Stimulated activated CD8-positive, alpha-beta memory T cell treated with anti-CD3 and anti-CD28 coated beads, Interleukin-2, amount 100 ng/mL, for 1 hour (primary cell): ENCODE measurements at places on chromosomes 5 and 9.

- DNase-seq: no peak
Observed at GRCh38 chr5:55926476-55926875, 68.3 kb downstream of the IL6ST start.

- no peak for DNase-seq
Observed at GRCh38 chr9:3976865-3977613, 322.8 kb downstream of the GLIS3 start.

DNA sequence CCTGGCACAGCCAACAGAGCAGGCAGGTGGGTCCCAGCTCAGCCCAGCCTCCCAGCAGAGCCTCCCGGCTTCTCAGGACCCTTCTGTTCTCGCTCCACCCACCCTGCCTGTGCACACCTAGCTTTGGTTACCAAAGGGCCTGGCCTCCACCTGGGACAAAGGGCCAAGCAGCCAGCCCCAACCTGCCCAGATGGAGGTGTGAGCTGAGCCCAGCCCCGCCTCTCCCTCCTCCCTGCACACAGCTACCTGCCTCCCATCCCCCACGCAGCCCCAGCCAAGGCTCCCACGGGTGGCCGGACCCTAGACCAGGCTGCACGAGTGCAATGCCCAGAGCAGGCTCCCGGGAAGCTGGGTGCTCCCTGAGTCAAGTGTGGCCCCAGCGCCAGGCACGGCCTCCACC, 5.6 kb downstream of the TPRN start:
- DNase-seq: no peak

DNA sequence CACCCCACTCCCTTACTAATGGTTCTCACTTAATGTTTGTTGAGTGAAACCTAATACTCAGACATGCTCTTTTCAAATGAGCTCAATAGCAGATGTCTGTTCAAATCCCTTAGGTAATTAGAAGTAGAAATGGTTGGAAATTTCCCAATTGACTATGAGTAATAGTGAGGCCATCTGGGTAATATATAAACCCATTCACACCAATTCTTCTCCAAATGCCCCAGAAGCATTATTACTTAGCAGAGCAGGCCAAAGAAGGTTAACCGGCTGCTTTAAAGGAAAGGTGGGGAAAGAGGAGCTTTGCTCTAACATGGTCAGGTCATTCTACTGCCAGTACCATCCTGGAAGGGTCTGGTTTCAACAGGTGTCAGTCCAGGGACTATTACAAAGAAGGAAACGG, 119.5 kb upstream of the MTAP start:
- DNase-seq: no peak

DNA sequence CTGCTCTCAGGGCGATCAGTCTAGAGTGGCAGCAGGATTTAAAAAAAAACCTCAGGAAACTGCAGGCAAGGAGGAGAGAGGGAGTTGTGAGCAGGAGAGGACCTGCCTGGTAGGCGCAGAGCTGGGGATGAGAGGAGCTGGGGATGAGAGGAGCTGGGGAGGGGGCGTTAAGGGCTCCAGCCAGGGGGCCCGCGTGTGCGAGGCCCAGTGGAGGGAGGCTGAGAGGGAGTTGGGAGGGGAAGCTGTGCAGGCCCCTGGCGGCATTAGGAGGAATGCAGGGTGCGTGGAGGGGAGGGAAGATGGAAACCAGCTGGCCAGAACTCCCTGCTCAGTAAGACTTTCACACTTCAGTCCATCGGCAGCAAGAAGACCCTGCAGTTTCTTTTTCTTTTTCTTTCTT, 45.2 kb upstream of the HMCN2 start:
- DNase-seq: no peak

DNA sequence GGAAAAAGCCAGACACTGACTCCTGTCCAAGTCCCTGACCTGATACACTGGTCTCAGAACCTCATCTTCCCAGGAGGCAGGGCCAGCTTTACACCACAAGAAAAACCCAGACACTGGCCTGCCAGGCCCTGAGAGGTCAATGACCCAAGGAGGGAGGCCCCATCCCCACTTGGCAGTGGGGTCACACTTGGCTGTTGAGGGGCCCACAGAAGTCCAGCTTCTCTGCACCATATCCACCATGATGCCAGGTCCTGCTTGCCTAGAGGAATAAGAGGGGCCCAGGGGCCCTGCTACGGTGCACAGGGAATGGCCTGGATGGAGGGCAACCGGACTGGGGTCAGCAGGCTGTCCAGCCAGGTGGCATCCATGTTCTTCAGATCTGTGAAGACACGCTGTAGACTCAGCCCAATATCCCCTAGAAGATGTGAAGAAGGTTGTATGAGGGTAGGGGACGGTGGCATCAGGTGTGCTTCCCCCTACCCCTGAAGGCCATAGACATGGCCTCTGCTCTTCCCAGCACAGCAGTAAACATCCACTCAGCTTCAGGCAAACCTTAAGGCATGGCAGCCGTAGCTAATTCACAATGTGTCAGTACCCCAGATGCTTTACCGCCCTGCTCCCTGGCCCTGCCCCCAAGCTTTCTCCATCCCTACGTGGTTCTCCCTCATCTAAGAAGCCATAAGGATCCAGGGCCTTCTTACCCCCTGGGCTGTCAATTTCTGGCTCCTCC, 6.7 kb downstream of the IRF1 start:
- DNase-seq: no peak
